Aorta (tissue), 5 donors: ENCODE measurements at places on chromosomes 2 and 18. TPM values are rescaled to one million over a fixed set of nuclear protein-coding genes. Genes with fewer than 3 reads are reported as not detected.

DNA sequence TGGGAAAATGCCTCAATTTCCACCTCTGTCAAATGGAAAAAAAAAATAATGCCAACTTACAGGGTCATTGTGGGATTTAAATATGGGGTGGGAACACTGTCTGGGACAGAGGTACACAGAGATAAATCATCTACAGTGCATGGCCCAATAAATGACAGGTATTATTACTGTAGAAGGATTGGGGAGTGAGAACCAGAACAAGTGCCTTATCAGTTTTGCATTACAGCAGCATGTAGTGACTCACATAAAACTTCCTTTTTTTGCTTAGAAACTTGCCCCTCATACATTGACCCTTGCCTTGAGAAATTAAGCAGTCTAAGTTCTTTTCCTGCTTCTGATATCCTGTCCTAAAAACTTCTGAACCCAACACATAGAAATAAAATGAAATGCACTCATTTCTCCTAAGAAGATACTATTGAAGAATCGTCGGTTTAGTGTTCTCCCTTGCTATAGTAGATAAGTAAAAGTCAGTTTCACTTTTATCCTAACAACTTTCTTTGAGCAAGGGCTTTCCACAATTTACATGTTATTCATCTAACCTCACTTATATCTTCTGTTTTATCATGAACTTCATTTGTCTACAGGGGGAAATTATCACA is 121.0 kb upstream of the HAAO start:
- DNase-seq = no peak

DNA sequence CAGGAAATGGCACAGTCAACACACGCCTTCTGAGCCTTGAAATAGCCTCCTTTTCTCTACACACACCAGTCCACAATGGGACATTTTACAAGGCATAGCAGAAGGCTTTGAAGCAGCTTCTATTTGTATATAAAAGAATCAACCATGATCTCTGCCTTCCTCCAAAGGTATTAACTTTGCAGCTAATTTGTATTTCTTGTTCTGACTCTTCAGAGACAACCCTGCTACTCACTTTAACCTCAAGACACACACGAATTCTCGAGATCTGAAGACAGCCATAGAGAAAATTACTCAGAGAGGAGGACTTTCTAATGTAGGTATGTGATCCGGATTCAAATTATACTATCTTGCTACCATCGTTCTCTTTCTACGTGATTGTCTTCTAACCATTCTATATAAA is 104.6 kb downstream of the VIT start:
- DNase-seq = no peak

DNA sequence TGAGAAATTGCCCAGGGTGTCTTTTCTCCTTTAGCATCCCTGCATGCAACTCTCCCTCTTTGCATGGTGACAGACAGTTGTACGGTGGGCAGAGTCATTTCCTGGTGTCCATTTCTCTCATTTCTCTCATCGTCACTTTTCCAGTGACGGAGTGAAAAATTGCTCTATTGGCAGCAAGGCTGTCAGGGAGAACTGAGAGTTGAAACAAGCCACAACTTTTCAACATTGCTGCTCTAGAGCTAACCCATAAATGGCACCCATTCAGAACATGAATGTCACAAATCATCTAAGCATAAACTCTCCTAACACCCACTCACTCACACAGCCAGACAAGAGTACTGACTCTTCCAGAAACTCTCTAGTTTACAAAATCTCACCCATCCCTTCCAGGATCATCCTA is 55.7 kb downstream of the ZC3H8 start:
- no peak for DNase-seq

DNA sequence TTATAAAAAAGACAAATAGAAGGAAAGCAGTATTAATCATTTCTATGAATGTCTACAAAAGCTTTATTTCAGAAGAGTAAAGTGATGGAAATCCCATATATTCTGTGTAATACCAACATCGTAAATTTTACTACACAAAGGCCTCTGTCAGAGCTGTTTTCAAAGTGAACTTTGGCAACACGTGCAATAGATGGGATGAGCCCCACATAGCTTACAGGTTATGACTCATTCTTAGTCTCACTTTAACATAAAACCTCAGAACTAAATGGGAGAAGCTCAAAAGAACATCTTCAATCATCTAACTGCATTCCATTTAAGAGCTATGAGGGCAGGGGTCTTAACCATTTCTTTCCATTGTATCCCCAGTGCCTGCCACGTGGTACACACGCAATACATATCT is 11.5 kb downstream of the VPS4B start:
- no peak for DNase-seq

DNA sequence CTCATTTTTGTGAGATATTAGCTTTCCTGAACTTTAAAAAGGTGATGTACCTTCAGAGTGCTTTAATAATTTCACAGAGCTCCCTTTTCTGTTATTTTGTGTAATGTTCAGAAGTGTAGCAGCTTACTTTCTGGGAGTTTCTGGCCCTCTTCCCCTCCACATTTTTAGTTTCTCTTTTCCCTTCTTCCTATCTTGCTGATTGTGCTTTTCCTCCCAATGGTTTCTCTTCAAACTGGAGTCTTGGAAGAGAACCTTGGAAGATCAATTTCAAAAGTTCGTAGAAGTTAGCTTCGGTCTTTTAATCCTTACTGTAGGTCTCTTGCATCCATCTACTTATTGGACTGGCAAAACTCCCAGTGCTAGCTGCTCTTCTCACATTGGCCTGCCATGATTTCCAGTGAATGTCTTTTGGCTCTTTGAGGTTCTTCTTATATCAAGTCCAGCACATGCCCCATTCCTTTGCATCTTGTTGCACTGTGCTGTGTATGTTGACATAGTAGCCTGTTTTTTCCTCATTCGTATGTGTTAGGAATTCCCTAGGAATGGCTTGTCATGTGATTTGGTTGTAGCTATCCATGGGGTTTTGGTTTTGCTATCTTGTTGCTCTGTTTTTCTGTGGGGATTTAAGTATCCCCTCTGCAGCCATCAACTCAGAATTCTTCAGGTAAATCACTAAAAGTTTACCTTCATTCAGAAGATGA is 7.8 kb downstream of the CCNT2 start:
- DNase-seq = no peak

DNA sequence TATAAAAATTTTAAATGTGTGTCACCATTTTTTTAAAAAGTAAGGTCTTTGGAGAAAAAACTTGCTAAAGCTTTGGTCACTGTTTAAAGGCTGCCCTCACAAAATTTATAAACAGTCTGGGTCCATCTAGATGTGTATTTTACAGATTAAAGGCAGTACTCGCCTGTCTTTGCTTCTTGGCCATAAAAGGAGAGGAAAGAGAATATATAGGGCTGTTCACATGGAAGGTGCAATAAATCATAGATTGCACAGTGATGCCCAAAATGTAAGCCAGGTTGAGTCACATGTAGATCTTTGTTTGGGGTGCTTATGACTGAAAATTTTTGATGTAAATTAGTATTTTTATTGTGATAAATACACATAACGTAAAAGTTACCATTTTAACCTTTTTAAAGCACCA is 55.6 kb downstream of the MTCL1 start:
- no peak for DNase-seq

The GLI2 gene
- total RNA-seq = 9.0 TPM

The CCDC148 gene
- total RNA-seq = 0.52 TPM

The HTR2B gene
- 5.1 TPM for total RNA-seq
